ENCODE measurements at places on chromosomes 1 and 21. TPM values are rescaled to one million over a fixed set of nuclear protein-coding genes. Genes with fewer than 3 reads are reported as not detected.
A peak's percentile ranks its signal among the peaks of the same experiment; 100 is the strongest.

Gene LRRC38
- not detected for total RNA-seq

- DNase-seq: no peak
Observed at GRCh38 chr1:43688594-43689000, 18.7 kb upstream of the ST3GAL3 start.

GRCh38 chr1:224594851-224595250 lies 21.3 kb upstream of the CNIH3 start:
- no peak for DNase-seq

- no peak for DNase-seq
Observed at GRCh38 chr1:176602388-176603004, 139.5 kb downstream of the PAPPA2 start.

DNA sequence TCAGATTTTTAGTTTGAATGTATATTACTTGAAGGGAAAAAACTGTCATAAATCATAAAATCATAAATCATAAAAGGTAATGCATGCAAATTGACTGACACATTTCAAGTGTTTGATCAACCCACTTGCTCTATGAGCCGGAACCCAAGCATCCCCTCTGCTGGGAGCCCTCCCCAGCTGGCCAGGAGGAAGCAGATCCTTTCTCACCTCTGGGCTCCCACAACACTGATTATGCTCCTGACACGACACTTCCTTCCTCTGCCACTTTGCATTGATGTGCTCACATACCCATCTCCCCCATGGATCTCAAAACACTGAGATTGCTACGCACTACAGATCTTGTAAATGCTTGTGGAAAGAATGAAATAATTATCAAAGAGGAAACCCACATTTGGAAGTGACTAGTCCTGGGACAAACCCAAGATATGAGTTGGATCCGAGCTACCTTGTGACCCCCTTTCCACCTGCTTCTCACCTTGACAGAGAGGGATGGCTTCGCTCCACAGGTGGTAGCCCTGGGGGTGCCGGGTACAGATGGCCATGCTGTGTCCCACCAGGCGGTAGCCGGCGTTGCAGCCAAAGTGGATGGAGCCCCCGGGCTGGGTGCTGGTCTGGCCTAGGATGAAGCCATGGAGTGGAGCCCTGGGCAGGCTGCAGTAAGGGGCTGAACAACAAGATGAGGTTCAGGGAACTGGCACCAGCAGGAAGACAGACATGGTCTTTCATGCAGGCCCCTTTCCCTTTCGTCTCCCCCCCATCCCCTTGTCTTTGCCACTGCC lies 104.6 kb downstream of the ZSCAN20 start:
- no peak for DNase-seq

GRCh38 chr21:26956813-26957212 lies 10.1 kb downstream of the ADAMTS5 start:
- DNase-seq: no peak

DNA sequence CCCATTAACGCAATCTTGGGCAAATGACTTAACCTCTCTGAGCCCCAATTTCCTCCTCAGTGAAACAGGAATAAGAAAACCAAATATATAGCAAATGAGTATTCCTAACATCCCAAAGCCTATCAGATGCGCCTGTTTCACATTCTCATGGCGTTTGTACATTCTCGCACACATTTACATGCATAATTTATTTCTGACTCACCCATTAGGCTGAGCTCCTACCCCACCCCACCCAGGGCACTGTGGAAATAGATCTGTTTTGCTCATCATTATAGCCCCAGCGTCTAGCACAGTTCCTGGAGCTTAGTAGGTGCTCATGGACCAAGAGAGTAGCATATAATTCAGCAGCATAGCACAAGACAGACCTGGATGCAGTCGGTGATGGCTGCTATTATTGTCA lies 146.1 kb upstream of the VANGL1 start:
- peak; percentile 13 for DNase-seq

DNA sequence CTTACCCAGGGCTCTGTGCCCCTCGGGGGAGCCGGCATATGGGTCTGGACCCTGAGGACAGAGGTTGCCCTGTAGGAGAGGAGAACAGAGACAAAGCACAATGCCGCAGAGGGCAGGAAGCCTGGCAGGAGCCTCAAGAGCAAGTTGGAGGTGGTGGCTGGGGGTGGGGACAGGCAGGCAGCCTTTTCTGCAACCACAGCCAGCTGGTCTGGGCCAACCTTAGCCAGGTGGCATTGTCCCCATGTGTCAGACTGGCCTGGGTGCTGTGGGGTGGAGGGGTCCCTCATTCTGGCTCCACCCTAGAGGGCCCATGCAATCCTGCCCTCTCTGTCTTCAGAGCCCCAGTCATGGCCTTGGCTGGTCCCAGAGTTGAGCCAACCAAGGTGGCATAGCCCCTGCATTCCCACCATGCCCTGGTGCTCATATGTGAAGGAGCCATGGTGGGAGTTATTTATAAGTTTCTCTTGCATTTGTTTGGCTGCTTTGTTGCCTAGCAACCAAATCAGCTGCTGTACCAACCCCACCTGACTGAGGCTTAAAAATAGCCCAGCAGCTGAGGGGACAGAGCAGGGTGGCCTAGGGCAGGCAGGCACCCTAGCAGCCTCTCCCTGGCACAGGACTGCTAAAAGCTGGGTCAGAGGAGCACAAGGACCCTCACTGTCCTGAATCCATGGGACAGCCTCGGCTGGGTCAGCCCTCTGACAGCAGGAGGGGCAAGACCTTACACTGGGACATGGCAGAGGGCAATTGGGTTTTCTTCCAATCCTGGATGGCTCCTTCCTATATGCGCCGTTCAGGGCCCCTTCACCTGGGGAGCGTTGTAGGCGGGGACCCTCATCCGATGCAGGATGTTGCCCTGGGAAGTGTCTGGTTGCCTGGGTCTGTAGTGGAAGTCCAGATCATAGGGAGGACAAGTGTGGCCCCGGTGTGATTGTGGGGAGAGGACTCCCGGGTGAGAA lies 19.5 kb downstream of the MAP7D1 start:
- no peak for DNase-seq

GRCh38 chr1:110498270-110498669 lies 20.7 kb downstream of the KCNA10 start:
- DNase-seq: no peak

GRCh38 chr1:225694151-225694603 lies 41.3 kb upstream of the ENAH start:
- DNase-seq: peak; percentile 70

GRCh38 chr1:111852261-111852721 lies 96.6 kb downstream of the DDX20 start:
- DNase-seq: no peak

GRCh38 chr1:51843948-51844347 lies 34.6 kb downstream of the NRDC start:
- DNase-seq: no peak

Gene PBX1
- 37.4 TPM for total RNA-seq

DNA sequence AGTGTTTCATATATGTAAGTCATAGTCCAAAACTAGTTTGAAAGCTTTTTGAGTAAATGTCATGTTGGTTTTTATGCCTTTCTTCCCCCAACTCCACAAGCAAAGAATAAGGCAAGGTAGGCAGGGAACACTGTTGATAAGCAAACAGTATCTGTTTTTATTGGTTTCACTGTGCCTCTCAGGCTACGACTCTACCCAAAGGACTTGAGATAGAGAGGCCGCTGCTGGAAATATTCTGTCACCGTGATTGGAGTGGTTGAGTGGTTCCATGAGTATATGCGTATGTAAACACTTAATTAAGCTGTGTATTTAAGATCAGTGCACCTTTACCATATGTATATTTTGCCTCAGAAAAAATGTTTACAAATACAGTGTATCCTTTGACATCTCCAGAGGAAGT lies 138.1 kb upstream of the KIF26B start:
- no peak for DNase-seq

Gene OR2T29
- not detected for total RNA-seq

- DNase-seq: no peak
Observed at GRCh38 chr1:1179346-1179982, 5.8 kb downstream of the TTLL10 start.

DNA sequence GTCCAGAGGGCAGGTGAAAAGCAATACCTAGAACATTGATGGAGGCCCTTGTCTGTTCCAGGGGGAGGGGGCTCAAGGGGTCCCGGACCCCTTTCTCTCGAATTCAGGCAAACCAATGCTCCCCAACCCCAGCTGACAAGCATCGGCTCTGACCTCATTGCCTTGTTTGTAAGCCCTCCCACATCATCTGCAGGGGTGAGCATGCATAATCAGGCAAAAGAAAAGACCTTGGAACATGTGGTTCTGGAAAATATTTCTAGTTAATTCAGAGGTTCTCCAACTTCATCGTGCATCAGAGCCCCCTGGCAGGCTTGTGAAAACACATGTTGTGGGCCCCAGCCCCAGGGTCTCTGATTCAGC lies 231.3 kb downstream of the TOMM20 start:
- no peak for DNase-seq

- no peak for DNase-seq
Observed at GRCh38 chr1:180244840-180245239, 14.8 kb downstream of the LHX4 start.

- DNase-seq: no peak
Observed at GRCh38 chr1:26730695-26731094, 34.9 kb downstream of the ARID1A start.

Gene RPE65
- not detected for total RNA-seq
